ENCODE measurements at places on chromosomes 12 and 14.

- DNase-seq, result no peak
Measured at GRCh38 chr14:34024768-34025144, 73.9 kb upstream of the EGLN3 start.

DNA sequence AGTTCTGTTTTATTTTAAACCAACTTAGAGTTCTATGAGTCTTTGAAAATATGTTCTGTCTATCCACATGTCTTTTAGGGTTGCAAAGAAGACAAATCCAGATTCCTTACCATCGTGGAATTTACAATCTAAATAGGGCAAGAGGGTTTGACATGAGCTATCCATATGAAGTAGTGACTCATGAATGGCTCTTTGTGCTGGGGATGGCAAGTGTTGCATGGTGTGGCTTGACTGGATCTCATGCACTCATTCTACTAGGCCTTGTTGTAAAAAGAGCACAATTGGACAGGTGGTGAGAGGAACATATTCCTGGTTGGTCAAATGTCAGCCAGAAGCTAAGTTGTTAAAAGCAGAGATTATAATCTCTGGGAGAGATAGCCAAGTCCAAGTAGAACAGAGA is 509.1 kb downstream of the DIO2 start:
- DNase-seq, result no peak

DNA sequence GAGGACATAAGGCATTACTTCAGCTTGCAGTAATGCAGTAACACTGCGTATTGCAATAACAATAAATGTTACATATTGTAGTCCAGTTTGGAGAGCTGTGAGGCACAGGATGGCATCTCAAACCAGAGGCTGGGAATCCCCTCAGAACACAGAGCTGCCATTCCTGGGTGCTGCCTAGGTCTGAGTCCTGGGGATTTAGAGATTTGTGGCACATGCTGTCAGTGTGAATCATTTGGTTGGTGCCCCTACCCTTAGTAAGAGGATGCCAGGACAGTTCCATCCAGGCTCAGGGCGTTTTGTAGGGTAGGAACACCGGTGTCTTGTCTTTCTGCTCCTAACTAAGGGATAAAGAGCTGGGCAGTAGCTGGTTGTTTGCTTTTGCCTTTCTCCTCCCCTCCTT is 22.5 kb downstream of the ZFHX2 start:
- DNase-seq, result no peak

DNA sequence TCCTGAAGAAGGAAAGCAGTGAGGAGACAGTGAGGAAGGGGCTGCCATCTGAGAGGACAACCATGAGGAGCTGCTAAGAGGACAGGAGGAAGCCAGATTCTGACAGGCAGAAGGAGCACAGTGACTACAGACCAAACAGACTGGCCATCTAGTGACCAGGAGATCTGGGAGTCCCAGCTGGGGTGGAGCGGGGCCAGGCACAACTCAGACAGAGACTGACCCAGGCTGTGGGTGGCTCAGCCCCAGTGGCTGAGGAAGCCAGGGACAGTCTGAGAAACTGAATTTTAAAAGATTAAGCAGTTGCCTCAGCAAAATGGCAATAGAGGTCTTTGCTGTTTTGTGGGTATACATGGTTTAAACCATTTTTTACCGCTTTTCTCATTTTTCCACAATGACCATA is 28.9 kb downstream of the LRRC74A start:
- no peak for DNase-seq

- no peak for DNase-seq
Measured at GRCh38 chr14:89933002-89933401, 21.5 kb downstream of the EFCAB11 start.

- DNase-seq, result no peak
Measured at GRCh38 chr14:104600805-104601204, 3.8 kb downstream of the TMEM179 start.

DNA sequence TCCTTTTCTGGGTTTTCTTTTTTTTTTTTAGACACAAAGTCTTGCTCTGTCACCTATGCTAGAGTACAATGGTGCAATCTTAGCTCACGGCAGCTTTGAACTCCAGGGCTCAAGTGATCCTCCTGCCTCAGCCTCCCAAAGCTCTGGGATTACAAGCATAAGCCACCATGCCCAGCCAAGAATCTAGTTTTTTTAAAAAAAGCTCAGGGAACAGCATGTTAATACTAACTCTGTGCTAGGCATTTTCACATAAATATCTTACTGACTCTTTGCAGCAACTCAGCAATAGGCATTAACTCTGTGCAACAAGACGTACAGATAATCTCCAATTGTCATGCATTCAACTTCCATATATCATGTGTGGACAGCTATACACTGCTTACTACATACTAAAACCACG is 97.4 kb downstream of the LLPH start:
- no peak for DNase-seq

DNA sequence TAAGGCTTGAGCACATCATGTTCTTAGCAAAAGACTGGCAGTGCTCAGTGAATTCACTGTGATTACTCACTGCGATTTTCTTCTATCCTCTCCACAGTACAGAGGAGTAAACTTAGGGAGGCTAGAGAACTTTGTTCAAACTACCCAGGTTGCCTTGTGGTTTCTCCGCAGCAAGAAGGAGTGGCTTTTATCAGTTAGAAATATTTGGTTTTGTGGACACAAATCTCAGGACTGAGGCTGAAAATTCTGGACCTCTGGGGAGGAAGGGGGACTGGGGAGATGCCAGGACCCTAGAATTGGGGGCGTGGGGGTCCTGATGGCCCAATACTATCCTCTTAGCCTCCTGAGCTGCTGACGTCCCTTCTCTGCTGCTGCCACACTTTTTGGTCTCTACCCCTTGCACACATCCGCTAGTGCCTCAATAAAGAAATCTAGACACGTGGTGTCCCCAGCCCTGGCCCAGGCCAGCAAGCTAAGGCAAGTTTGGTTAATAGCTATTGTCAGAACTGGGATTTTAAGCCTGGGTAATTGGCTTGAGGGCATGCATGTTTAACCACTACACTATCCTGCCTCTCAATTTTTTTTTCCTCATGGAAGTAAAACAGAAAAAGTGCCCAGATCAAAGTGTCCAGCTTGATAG is 842 bp downstream of the OAS2 start:
- no peak for DNase-seq

DNA sequence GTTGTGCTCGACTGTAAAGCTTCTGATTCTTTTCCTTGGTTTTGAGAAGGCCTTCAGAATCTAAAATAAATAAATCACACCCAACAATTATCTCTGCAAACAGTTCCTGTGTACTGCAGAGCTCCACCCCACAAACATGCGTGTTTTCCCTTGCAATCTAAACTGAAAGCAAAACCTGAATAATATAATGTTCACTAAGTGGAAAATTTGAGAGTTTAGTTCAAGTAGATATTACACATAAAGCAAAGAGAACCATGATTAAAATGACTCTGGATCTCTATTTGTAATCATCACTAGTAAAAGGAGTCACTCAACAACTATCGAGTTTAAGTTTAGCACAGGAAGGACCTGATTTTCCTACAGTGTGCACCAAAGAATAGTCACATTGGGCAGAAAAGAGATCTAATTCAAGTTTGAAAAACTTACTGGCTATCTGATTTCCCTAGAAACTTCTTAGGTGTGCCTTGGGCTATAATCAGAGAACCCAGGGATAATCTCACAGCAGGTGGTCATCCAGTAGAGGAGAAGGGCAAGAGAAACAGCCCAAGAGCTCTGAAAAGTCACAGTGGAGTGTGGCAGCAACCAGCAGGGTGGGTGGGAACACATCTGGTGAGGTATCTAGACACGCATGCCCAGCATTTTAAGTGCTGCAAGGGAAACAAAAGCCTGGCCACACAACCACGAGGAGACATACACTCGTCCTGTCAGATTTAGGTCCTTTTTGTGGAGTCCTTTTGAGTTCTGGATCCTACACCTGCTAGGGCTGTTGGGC is 25.4 kb downstream of the ATG14 start:
- DNase-seq, result no peak

DNA sequence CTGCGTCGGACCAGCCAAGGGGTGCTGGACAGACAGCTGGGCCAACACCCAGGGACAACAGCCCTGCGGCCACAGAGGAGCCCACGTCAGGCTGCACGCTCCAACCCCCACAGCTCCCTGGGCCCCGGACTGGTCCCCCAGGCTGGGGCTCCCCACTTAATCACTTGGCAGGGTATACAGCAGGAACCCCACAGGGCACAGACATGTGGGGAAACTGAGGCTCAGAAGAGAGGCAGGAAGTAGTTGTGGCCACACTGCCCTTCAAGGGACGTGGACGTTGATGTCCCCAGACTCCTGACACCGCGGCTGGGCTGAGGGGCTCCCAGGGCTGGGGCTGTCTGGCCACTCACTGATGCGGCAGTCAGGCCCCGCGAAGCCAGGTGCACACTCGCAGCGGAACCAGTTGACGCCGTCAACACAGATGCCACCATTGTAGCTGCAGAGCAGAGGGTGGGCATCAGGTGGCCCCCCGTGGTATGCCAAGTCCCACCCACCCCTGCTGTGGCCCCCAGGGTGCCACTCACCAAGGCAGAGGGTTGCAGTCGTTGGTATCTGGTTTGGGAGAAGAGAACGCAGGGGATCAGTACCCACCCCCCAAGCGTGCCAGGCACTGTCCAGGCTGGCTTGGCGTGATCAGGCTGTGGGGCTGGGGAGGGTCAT is 21.5 kb downstream of the JAG2 start:
- no peak for DNase-seq

DNA sequence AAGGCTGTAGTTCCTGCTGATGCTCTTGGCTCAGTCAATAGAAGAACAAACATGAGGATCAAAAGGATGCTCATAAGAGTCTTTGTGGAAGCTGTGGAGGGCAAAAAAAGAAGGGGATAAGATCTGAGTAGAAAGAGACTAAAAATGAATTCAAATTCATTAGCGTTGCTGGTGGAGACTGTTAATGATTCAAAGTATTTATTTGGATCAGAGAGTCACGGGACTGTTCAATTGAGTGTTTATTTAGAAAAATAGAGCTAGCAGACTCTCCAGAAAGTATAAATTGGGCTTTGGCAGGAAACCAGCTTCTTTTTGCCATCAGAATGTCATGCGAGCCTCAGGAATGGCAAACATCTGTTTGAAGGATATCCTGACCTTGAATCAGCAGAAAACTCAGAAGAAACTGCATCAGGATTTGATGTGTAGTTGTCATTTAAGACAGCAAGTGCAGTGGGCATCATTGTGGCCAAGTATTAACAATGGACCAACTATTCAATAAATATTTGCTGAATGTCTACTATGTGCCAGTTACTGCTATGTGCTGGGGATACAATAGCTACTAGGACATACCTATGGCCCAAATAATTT is 126.4 kb downstream of the TBC1D30 start:
- no peak for DNase-seq

GRCh38 chr14:20687362-20688166 is 1.0 kb upstream of the ANG start:
- no peak for DNase-seq

DNA sequence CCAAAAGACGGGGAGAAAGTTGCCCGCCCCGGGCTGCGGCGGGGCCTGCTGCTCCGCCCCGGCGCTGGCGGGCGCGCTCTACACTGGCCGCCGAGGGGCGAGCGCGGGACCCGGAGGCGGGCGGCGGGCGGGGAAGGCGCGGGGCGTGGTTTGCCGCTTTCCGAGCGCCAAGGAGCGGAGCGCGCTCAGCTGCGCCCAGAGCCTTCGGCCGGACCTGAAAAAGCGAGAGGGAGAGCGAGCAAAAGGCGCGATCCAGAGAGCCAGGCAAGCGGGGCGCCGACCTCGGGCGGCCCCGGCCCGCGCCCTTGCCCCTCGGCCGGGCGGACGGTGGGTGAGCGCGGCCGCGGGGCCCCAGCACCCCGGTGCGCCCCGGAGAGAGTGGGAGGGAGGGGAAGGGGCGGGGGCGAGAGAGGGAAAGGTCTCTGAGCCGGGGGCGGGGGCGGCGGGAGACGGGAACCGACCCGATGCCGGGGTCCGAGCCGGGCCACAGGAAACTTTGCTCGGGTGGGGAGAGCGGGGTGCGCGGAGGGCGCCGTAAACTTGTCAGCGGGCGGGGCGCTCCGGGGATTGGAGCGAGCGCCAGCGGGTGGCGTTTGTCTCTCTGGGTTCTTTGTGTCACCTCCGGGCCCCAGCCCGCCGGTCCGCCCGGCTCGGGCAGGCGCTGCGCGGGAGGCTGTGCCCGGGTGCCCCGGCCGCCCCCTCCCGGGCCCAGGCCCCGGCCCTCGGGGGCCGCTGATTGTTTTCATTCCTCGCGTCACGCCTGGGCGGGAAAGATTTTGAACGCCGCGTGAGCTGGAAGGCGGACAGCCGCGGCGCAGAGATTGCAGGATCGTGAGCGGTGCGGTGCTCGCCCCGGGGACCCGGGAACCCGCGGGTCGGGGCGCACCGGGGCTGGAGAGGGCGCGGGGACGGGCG is at the start of gene SYNE2:
TSS of gene SYNE2 (plus strand) at position 188 of the 915 bp plus-strand sequence. CDS start 56,145 bp downstream, outside the sequence.
- peak; percentile 83 for DNase-seq

GRCh38 chr12:117473856-117474255 is 112.4 kb upstream of the NOS1 start:
- no peak for DNase-seq

- no peak for DNase-seq
Measured at GRCh38 chr12:29807129-29807528, 23.4 kb upstream of the TMTC1 start.

- no peak for DNase-seq
Measured at GRCh38 chr14:64786296-64787149, 82.3 kb downstream of the PLEKHG3 start.

GRCh38 chr12:57258977-57259970 is 8.3 kb upstream of the STAC3 start:
- DNase-seq, result no peak

DNA sequence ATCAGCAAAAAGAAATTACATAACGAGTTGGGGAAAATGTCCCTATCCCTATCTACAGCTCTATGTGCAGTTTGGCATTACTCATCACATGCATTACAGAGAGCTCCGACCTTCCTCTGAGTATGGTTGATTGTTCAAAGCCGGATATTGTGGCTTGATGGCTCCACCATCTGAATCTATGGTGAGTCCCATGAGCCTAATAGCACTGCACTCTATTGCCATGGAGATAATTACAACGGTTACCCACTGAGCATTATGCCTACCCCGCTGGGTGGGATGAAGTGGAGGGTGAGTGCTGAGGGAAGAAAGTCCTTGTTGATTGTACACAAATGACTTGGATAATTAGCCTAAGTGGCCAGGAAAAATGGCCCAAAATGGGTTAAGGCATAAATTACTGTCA is 800.5 kb downstream of the NRXN3 start:
- DNase-seq, result no peak

GRCh38 chr12:74539261-74539660 is 1.6 kb downstream of the ATXN7L3B start:
- no peak for DNase-seq

- DNase-seq, result no peak
Measured at GRCh38 chr14:98682033-98682432, 590.0 kb downstream of the BCL11B start.
